ENCODE measurements at places on chromosomes 4 and X.

DNA sequence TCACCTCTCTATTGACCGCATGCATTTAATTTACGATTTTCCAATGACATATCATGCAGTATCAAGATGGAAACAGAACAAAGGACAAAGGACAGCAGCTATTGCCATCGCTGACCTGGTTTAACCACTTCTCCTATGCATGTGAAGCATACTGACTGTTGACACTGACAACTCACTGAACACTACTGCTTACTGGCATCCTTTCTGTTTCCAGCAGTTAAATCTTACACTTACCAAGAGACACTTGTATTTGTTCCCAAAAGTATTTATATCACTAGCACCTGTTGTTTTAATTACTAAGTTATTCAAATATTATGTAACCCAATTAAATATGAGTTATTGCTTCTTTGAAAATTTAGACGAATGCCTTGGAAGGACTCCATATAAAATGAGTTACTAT lies 176.7 kb downstream of the PDGFC start:
- DNase-seq, result no peak

GRCh38 chr4:100681289-100681688 lies 163.5 kb upstream of the EMCN start:
- DNase-seq, result no peak

GRCh38 chrX:10011991-10012390 lies 44.8 kb downstream of the CLDN34 start:
- no peak for DNase-seq

DNA sequence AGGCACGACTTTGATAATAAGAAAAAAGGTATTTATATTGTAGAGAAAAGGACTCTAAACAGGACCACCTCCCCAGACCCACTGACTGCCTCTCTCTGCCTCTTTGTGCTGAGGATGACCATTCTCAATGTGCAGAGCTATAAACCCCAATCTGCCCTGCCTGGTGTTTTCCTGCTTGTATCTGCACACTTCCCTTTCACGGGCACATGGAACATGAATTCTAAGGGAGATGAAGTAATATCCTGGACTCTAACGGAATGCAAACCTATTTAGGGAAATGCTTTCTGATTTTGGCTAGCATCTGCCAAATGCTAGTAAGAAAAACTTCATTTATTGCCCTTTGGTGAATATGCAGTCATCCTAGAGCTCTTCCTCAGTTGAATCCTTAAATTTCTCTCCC lies 2.4 kb downstream of the DIPK2B start:
- DNase-seq, result no peak

GRCh38 chr4:186623546-186623945 lies 68.2 kb upstream of the MTNR1A start:
- DNase-seq, result no peak

DNA sequence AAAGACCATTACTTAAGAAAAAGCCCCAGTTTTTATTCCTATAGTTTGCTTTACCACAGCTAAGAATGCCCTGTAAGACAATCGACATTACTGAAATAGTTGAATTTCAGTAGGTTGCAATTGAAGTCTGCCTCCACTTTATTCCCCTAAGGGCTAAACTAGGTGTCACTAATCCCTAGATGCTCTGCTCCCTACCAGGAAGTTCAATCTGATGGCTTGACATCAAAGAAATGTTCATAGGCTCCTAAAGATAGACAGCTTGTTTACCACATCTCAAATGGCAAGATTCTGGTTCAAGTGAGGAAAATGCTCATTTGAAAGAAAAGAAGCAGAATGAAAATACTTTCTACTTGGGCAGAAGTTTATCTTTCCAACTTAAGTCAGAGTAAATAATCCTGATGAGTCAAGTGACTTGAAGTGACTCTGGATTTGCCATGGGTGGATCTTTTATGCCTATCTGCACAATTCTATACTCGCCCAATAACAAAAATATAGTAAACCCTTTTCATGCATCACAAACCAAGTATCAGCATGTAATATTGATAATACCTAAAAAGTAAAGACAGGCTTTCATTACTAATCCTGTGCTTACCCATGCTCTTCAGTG lies 117.2 kb downstream of the SH3RF1 start:
- no peak for DNase-seq

DNA sequence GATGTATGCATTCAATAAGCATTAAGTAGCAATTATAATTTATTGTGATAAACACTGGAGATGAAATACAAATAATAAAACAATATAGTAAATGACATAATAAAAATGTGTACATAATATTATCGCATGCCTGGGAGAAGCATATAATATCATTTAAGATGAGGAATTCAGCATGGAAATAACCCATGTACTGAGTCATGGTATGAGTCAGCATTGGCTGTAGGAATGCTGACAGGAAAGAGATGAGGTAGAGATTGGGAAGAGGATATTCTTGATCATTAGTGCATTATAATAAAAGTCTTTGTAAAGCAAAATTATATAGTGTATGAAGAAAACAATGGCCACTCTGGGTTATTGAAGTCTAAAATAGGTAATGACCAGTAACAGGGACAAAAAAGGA lies 82.8 kb downstream of the MAGEB10 start:
- DNase-seq, result no peak

GRCh38 chrX:46549914-46550313 lies 4.7 kb upstream of the ZNF674 start:
- DNase-seq, result no peak

GRCh38 chr4:89538886-89539285 lies 231.3 kb upstream of the GPRIN3 start:
- no peak for DNase-seq

- no peak for DNase-seq
Observed at GRCh38 chr4:98624642-98625041, 33.8 kb downstream of the TSPAN5 start.

DNA sequence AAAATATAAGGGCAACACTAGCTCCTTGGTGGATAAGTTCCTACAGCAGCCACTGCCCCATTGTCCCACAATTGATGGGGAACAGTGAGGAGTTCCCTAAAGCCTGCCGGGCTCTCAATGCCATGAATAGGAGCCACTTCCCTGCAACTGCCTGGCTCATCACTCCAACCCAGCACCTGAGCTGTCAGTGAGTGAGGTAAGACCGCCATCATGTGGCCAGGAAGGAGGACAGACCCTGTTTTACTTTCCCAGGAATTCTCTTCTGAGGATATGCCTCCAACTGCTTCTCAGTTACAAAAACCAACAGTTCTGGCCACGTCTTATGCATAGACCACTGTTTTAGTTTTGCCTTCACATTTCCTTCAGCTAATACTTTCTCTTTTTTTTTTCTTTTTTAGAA lies 45.5 kb downstream of the SRPX start:
- DNase-seq, result peak; percentile 19

- DNase-seq, result peak; percentile 96
Observed at GRCh38 chrX:49043220-49043986, at the start of gene TFE3. TFE3 (minus strand) TSS chrX:49043357; CDS start chrX:49043226, 131 bp downstream.

GRCh38 chr4:134955059-134955458 lies 753.5 kb upstream of the PABPC4L start:
- DNase-seq, result no peak

DNA sequence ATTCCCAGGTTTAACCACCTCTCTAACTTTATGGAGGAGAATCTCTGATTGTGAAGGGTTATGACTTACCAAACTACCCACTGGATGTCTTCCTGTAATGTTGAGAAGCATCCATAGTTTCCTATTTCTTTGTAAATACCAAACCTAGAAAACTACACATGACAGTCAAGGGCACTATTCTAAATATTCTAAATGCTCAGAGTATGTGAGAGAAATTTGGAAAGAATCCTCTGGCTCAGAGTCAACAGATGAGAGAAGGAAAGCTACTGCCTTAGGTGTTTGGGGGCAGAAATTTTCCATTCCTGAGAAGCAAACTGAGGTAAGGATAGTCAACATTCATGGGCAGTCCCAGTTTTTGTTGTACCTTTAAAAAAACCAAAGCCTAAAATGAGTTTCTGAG lies 155.8 kb downstream of the KCNIP4 start:
- DNase-seq, result no peak

- no peak for DNase-seq
Observed at GRCh38 chr4:148574502-148574901, 132.3 kb upstream of the NR3C2 start.

DNA sequence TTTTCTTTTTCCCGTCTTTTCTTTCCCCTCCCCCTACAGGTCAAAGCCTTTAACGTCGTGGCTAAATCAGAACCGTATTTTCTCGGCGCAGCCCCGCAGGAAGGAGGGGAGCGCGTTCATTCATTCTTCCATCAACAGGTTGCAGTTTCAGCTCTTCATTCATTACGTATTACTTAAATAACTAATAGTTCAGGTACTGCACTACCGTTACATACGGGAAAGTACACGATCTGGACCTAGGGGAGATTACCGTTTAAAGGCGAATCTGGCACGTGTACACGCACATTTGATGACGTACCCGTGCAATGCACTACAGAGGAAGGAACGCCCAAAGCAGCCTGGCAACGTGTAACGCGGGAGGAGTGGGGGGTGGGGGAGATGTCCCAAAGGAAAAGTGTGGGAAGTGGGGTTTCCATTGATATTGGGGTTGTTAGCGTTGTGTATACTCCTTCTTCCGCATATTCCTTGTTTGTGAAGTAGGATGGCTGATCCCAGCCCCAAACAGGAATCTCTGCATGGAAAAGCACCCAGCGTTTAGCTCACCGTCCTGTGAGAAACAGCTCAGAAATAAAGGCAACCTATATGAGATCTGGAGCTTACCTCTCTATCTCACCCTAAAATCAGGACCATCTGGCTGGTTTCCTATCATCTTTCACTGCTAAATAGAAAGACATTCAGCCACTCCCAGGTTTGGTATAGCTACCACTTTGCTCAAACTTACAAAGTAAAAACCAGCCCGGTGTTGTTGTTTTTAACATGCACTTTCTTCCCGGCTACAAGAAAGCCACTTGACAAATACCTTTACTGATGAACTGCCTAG lies 585 bp upstream of the SEC24D start:
- no peak for DNase-seq

DNA sequence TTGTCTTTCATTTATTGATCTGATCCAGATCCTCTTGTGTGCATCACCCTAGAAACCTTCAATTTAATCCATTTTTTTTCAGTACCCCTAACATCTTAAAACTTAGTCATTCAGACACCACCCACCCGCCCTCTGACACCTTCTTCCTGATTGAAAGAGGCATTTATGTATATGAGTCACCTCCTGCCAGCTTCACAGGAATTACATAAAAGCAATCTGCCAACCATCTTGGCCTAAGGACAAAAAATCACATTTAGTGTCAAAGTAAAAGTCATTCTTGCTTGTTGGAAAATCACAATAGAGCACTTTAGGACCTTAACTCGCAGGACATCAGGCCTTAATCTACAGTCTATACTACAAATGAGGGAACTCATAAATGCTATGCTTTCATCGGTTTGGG lies 52.1 kb downstream of the NDST3 start:
- no peak for DNase-seq

DNA sequence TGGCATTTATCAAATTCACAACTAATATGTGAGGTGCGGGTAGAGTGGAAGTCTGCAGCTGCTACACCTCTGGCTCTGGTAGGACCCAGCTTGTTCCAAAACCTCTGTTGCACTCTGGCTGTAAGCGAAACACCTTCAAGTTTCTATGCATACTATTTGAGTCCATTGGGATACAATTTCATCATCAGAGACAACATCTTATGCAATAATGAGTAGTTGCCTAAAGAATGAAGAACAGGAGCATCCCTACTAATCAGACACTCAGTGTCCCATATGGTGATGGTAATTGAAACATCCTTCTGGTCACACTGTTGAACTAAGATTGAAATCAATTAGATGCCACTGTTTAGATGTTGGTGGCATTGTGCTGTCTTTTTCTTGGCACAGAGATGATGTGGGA lies 178.4 kb downstream of the MGST2 start:
- no peak for DNase-seq

DNA sequence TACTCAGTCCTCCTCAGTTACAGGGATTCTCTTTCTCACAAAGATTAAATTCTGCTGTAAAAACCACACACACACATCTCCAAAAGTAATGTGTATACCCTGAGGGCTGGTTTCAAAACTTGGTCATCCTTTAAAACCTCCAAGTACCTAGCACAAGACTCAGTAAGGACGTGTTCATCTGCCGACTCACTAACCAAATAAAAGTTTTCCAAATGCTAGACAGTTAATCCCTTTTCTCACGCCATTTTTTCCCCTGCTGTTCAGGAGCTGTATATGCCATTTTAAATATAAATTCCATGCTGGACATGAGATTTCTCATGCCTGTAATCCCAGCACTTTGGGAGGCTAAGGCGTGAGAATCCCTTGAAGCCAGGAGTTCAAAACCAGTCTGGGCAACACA lies 3.9 kb upstream of the SAT1 start:
- DNase-seq, result no peak

- no peak for DNase-seq
Observed at GRCh38 chr4:76326515-76326914, 20.0 kb downstream of the STBD1 start.

DNA sequence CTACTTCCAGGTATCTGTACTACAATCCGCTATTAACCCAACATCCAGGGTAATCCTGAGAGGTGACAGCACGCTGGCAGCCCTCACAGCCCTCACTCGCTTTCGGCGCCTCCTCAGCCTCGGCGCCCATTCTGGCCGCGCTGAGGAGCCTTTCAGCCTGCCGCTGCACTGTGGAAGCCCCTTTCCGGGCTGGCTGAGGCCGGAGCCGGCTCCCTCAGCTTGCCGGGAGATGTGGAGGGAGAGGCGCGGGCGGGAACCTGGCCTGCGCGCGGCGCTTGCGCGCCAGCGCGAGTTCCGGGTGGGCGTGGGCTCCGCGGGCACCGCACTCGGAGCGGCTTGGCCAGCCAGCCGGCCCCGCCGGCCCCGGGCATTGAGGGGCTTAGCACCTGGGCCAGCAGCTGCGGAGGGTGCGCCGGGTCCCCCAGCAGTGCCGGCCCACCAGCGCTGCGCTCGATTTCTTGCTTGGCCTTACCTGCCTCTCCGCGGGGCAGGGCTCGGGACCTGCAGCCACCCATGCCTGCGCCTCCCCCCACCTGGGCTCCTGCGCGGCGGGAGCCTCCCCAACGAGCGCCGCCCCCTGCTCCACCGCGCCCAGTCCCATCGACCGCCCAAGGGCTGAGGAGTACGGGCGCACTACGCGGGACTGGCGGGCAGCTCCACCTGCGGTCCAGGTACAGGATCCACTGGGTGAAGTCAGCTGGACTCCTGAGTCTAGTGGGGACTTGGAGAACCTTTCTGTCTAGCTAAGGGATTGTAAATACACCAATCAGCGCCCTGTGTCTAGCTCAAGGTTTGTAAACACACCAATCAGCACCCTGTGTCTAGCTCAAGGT lies 87.3 kb downstream of the PRSS12 start:
- DNase-seq, result no peak

GRCh38 chr4:153067376-153067775 lies 131.3 kb downstream of the FHDC1 start:
- DNase-seq, result peak; percentile 14

DNA sequence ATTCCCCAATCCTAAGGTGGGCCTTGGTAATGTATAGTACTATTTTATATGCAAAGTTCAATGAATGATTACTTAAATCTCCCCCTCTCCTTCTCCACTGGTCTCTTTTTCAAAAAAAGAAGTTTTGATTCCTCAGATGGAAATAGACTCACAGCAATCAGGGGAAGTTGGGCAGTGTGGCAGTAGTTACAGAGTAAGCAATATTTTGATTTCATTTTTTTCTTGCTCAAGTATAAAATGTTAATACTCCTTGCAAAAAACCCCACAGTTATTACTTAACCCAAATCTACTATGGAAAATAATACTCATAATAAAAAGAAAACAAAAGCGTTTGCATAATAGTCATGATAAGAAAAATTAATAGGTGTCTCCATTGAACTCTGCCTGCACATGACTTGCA lies 56.9 kb upstream of the CXCL8 start:
- no peak for DNase-seq

Data from HuH-7.5 (cell line).